ENCODE measurements at places on chromosomes 5 and 9. TPM values are rescaled to one million over a fixed set of nuclear protein-coding genes. Genes with fewer than 3 reads are reported as not detected.
A peak's percentile ranks its signal among the peaks of the same experiment; 100 is the strongest.

DNA sequence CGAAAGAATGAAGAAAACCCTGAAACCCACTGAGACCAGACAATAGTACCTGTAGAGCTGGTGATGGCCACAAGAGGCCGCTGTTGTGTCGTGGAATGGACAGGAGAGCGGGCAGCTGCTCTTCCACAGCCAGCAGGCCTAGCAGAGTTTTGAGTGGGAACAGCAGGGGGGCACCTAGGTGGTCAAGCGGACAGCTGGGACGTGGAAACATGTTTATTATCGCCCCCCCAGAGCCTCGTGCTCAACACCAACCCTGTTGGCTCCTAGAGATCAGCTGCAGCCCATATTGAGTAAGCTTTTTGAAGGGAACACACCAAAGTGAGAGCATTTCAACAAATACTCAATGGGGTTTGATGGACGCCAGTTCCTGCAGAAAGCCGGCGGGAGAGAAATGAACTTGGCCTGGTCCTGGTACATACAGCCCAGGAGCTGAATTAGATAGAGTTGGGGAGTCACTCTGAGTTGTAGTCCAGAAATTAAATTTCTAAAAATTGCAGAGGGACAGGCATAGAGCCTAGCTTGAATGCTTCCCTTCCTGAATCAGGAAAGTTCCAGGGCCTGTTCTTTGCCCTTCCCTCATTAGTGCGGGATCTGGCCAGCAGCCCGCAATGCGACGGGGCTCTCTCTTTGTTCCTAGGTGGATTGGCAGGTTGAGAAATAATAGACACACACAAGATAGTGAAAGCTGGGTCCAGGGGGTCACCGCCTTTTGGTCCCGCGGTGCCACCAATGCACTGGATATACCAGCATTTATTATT lies 33.8 kb downstream of the MFAP3 start:
- DNase-seq = peak; percentile 95

The PPIP5K2 gene
- total RNA-seq = 27.0 TPM

GRCh38 chr5:157989296-157989695 lies 130.4 kb upstream of the CLINT1 start:
- no peak for DNase-seq

The PCDHB13 gene
- total RNA-seq = 3.3 TPM

The TAF11L10 gene
- not detected for total RNA-seq

GRCh38 chr5:7759257-7759871 lies 91.6 kb downstream of the CFAP90 start:
- DNase-seq = peak; percentile 26

GRCh38 chr5:100950985-100951384 lies 47.9 kb upstream of the ST8SIA4 start:
- DNase-seq = no peak

DNA sequence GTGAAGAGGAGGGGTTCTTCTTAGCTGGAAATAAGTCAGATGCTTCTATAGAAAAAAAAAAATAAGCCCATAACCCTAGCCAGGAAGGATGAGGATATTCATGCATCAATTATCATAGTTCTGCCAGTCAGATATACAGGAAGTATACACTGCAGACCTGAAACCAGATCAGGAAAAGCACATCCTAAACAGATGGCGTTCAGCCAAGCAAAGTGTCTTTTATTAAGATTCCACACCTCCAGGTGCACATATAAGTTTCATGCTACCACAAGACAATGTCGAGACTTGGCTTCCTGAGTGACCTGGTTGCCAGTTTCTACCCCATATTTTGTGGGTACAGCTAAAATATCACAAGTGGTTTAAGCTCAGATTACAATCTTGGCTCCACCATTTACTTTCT lies 108.3 kb downstream of the CETN3 start:
- DNase-seq = no peak

The TBCA gene
- total RNA-seq = 56.7 TPM

DNA sequence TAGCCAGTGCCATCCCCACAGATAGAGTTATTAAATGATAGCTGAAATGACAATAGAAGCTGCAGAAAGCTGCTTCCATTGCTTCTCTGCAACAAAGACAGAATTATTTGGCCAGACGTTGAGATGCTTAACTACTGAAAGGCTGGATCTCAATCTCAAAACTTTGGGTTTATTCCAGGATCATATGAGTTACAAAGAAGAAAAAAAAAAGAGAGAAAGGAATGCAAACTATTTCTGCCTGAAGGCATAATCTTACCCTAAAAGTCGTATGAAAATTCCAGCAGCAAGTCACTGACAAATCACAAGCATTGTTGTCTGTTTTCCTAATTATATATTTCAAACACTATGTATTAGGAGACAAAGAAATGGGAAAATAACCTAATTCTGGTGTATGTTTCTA lies 12.8 kb upstream of the TYRP1 start:
- no peak for DNase-seq

DNA sequence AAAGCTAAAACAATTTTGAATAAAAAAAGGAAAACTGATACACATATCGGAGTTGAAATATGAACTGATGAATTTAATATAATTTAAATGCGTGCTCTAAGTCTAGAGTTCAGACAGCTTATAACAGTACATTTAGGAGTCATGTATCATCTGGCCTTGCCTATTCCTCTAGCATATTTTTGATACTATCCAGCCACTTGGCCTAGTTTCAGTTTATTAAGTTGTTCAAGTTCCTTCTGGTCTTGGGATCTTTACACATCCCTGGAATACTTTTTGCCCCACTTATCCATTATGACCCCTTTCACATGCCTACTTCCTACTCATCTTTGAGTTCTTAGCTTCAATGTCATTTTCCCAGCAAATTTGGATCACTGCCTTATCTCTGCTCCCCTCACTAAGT lies 192.4 kb upstream of the EFNA5 start:
- no peak for DNase-seq

GRCh38 chr9:121886759-121887485 lies 206.2 kb downstream of the TTLL11 start:
- no peak for DNase-seq

- no peak for DNase-seq
Measured at GRCh38 chr5:139443831-139444453, 4.6 kb upstream of the DNAJC18 start.

DNA sequence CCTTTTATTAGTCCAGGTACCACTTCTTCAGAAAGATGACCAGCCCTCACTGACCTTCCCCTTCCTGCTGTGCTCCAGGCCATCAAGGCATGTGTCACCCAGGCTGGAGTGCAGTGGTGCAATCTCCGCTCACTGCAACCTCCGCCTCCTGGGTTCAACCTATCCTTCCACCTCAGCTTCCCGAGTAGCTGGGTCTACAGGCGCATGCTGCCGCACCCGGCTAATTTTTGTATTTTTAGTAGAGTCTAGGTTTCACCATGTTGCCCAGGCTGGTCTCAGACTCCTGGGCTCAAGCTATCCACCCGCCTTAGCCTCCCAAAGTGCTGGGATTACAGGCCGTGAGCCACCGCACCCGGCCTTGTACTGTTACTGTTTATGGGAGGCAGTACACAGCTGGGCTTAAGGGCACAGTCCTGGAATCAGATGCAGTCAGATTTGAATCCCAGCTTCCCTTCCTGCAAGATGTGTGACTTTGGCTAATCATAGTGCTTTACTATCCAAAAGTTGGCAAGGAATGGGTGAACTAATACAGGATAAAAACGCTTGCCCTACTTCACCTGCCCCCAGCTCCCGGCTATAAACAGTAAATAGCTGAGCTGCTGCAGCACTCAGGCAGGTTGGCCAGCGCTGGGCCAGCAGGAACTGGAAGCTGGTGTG lies 483 bp upstream of the EIF4EBP3 start:
- DNase-seq = no peak

The ARID3C gene
- not detected for total RNA-seq

The TLX3 gene
- total RNA-seq = not detected

The ARL14EPL gene
- not detected for total RNA-seq

The CHD1 gene
- 10.1 TPM for total RNA-seq

DNA sequence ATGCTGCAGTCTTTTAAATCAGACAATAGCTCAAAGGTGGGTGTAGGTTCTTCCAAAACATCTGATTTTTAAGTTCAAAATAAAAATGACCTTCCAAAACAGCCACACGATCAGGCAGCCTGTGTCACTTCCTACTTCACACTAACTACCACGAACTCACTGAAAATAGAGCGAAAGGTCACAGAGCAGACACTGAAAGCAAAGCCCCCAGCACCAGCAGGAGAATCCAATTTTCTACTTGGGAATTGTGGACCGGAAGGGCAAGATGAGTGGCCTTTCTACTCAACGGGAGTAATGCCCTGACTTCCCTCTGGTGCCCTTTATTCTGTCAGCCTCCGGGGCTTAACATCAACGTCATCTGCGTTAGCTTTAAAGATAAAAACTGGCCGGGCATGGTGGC lies 107.8 kb upstream of the FAM120A start:
- DNase-seq = no peak

DNA sequence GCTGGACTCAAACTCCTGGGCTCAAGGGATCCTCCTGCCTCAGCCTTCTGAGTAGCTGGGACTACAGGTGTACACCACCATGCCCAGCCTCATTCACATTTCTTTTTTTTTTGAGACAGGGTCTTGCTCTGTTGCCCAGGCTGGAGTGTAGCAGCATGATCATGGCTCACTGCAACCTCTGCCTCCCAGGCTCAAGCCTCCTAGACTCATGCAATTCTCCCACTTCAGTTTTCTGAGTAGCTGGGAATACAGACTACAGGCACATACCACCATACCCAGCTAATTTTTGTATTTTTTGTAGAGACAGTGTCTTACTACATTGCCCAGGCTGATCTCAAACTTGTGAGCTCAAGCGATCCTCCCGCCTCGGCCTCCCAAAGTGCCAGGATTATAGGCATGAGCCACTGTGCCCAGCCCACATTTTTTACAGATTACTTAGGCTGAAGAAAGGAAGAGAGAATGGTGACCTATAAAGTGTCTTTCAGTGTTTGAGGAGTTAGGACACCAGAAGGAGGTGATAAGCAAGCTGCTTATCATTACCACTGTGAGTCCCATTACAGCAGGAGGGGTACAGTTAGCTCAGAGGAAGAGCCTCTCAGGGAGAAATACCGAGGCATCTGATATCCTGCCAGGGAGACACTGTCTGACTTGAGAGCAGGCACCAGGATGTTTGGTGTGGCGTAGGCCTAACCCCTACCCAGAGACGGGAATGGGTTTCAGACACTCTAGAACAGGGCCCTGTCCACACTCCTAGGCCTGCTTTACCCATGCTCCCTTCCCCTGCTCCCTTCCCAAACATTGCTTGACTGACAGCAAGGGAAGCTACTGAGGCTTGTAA lies 9.7 kb downstream of the FAXDC2 start:
- DNase-seq = no peak

- DNase-seq = no peak
Measured at GRCh38 chr9:133349965-133350616, 2.1 kb downstream of the RPL7A start.

GRCh38 chr5:154311362-154311761 lies 120.8 kb downstream of the GALNT10 start:
- DNase-seq = no peak

The PFN3 gene
- total RNA-seq = not detected

DNA sequence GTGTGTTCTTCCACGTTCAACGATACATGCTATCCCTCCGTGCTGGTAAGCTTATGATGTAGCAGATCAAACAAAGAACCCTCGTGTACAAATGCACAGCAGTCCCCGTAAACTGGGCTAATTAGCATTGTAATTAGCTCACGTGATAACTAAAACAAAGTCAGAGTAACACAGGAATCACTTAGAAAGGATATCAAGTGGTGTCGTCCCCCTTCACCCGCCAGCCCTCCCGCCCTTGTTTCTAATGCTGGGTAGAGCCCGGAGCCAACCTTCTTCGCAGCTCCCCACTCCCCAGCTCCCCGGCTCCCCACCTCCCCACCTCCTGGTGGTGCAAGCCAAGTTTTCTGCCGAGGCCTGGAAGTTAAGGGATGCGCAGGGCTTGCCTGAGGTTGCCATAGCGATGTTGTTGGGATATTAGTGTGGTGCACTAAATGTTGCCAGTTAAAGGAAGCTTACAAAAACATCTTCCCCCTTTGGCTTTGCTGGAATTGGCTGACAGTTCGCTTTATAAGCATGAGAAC lies 357.9 kb upstream of the CCNH start:
- DNase-seq = no peak

DNA sequence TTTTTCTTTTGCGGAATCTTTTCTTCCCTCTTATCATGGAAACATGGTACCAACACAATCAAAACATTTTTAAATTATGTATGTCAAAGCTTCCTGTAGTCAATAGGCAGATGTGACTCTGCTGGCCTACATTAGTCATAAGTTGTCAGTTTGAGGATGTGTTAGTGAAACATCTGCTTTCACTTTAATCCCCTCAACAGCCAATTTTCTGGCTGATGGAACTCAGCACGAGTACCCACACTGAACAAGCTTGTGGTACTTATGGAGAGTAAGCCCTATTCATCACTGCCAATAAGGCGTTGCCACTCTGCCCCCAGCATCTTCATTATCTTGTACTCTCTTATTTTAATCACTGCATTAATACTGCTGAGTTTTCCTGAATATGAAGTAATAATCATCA lies 1034.4 kb downstream of the CDH9 start:
- no peak for DNase-seq

DNA sequence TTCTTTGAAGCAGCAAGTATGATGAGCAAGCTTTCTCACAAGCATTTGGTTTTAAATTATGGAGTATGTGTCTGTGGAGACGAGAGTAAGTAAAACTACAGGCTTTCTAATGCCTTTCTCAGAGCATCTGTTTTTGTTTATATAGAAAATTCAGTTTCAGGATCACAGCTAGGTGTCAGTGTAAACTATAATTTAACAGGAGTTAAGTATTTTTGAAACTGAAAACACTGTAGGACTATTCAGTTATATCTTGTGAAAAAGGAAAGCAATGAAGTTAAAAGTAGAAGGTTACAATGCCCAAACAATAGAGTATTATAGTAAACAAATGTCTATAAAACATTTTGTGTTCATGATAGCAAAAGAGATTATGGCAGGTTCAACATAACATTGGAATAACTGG lies 88.6 kb downstream of the JAK2 start:
- no peak for DNase-seq

- DNase-seq = no peak
Measured at GRCh38 chr5:2910401-2911175, 159.1 kb upstream of the IRX2 start.

The SLC25A48 gene
- 2.1 TPM for total RNA-seq

DNA sequence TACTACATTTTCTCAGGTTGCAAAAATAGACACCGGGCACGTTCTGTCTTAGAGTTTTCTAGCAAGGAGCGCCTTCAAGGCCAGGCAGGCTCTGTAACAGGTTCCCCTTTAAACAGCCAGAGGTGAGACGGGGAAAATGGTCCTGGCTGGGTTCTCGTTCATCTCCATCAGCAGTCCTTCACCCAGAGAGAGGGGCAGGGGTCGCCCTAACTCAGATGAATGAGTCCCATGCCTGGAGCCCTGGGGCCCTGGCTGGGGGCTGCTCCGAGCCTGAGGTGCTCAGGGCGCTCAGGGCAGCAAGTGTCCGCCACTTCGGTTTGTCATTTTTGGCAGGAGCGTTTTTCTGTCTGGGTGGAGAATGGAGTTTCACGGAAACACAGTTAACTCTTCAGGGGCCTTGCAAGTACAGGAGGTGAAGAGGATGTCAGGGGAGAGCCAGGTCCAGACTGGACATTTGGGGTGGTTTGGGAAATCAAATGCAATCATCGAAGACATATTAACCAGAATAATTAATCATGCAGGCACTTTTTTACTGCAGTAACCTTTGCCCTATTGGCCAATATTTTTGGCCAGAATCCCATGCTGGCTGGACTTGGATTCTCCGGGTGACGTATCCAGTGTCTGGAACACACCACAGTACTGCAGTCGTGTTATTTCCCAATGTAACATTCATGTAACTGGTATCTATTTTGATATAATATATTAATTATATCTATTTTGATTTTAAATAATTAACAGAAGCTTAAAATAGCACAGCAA lies 2.9 kb downstream of the NTNG2 start:
- no peak for DNase-seq

The HACD4 gene
- 1.7 TPM for total RNA-seq

Measured in pancreas (tissue), 10 donors.